ENCODE measurements at places on chromosomes 1 and 21.

DNA sequence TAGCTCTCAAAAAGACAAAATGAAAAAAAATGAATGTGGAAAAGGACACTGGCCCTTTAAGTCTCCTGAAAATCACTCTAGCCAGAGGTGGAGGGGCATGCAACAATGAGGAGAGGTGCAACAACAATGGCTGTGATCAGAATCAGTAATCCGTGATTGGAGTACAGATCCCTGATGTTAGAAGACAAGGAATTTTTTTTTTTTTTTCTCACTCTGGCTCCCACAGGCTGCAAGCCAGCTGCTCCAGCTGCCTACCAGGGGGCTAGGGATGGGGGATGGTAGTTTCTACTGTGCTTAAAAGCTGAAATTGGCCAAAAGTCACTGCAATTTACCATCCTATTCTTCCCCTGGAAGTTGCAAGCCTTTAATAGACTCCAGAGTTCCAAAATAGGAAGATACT is 54.5 kb downstream of the STYXL2 start:
- no peak for DNase-seq

GRCh38 chr1:201266774-201267173 is 16.5 kb upstream of the PKP1 start:
- DNase-seq = no peak

GRCh38 chr1:230501849-230502248 is 75.7 kb upstream of the PGBD5 start:
- DNase-seq = no peak

DNA sequence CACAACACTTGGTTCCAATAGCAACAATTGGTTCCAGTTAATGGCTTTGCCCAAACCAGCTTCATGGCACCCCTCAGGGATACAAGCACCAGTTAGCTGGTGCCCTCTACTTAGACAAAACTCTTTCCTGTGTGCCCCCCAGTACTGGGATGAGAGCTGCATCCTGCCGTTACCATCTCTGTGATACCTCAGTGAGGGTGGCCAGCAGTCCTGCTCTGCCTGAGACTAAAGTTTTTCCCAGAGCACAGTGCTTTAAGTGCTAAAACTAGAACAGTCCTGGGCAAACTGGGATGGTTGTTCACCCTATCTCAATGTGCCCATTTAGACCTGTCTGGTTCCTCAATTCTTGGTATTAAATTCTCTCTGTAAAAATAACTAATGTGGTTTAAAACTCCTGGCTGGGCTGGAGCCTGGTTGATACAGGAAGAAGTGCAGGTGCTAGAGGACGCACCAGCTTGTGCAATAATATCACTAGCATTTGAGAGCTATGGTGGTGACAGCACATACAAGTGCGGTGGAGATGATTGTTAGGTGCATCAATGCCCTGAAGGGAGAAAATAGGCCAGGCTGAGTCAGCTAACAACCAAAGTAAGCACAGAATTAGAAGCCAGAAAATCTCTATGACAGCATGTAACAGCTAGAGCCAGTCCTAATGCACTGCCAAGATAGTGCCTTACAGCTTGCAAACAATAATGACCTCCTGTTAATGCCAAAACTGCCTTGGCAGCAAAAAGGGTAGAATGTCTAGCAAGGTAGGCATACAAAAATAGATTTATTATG is 179.8 kb upstream of the GALNT2 start:
- DNase-seq = no peak

GRCh38 chr1:31705080-31705866 is 1.5 kb upstream of the COL16A1 start:
- peak; percentile 39 for DNase-seq

- DNase-seq = no peak
Observed at GRCh38 chr1:212958175-212958574, 7.8 kb downstream of the VASH2 start.

GRCh38 chr1:183783767-183784637 is 20.9 kb upstream of the RGL1 start:
- no peak for DNase-seq

GRCh38 chr21:32256873-32257620 is 21.8 kb downstream of the MIS18A start:
- no peak for DNase-seq

GRCh38 chr1:88825721-88826120 is 65.6 kb downstream of the GTF2B start:
- no peak for DNase-seq

DNA sequence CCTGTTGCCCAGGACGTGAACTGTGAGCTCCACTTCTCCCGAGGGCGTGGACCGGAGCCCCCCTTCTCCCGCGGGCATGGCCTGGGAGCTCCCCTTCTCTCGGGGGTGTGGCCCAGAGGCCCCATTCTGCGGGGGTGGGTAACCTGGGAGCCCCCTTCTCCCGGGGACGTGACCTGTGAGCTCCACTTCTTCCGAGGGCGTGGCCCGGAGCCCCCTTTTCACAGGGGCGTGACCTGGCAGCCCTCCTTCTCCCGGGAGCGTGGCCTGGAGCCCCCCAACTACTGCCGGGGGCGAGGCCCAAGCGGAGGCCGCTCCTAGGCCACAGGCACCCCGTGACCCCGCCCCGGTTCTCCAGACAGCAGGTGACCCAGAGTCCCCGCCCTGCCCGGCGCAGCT is 320 bp downstream of the C1orf174 start:
- no peak for DNase-seq

GRCh38 chr21:43372663-43373361 is 54.1 kb downstream of the SIK1 start:
- DNase-seq = no peak

GRCh38 chr1:33735624-33736023 is 128.3 kb upstream of the HMGB4 start:
- no peak for DNase-seq

DNA sequence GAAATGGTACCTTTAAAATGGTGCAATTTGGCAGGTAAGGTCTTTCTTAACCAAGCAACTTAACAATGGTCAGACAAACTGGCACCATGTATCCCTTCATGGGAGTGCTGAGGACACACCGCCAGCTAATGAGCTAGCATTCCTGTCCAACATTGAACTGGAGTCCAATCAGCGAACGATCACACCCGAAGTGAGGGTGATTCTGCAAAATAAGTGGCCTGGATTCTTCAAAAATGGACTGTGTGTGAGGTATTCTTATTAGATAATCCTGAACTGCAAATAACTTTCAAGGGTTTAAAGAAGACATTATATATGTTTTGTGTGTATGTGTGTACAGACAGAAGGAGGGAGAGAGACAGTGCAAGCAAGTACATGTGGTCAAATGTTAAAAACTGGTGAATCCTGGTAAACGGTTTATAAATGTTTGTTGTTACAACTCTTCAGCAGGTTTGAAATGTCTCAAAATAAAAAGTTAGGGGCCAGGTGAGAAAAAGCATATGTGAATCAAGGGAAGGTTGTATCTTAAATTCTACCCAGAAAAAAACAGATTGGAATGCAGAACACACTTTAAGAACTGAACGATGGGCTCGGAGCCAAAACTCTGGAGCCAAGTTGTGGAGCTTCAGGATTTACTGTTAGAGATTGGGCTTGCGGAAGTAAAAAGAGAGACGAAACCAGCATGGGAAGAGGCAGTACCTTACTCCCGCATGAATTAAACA is 20.9 kb downstream of the GADD45A start:
- no peak for DNase-seq

- DNase-seq = no peak
Observed at GRCh38 chr1:42957880-42958487, 684 bp downstream of the SLC2A1 start.

DNA sequence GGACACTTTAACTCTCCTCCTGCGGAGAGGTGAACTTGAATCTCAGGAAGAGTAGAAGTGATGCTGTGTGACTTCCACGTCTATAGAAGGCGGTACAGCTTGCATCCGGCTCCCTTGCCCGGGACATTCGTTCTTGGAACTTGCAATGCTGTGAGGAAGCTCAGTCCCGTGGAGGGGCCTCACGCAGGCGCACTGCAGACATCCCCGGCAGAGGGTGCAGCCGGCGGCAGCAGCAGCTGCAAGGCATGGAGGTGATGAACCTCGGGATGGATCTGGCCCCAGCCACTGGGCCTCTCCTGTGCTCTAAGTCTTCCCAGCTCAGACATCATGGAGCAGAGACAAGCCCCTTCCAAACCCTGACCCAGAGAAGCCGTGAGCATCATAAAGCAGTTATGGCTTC is 61.8 kb upstream of the SOD1 start:
- no peak for DNase-seq

DNA sequence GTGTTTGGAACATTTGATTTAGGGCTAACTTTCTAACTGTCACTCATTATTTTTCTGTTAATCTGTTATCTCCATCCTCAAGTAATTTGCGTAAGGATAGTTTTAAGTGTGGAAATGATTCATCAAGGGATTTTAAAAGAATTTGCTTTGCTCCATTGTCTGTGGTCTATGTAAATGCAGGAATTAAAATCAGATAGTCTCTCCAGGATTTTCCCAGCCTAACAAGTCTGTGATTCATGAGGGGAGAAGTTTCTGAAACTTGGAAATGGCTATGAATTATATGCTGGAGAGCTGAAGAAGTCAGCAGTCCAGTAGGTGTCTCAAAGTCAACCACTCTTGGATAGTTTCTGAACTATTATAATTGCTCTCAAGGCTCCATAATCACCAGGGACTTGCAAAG is 264.5 kb downstream of the MRPL39 start:
- no peak for DNase-seq

DNA sequence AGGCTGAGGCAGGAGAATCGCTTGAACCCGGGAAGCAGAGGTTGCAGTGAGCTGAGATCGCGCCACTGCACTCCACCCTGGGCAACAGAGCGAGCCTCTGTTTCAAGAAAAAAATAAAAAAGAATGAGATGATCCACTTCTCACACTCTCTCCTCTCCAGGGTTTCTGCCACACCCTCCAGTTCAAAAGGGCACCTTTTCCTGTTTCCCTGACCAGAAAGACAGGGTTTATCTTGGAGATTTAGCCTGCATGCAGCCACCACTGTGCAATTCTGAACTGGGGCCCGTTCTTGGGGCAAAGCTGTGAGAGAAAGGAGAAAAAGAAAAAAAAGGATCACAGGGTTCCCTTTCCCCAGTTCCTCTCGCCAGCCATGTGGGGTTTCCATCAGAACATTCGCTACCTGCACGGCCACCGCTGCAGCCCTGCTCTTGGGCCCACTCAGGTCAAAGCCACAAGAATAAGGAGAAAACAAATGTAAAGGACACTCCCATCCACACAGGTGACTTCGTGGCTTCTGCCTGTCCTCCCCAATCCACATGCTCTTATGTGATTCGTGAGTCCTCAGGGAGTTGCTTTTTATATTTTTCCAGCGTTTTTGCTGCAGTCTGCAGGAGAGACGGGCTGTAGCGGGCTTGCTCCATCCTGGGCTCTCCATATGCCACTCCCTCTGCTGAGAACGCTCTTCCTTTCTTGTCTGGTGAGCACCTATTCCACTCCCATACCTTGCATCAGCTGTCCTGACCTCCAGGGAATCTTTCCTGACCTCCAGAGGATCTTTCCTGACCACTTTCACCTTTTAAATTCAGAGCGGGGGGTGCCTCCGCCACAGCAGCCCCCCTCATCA is 26.4 kb downstream of the GNG4 start:
- DNase-seq = no peak

Data from stimulated activated CD8-positive, alpha-beta memory T cell treated with anti-CD3 and anti-CD28 coated beads, Interleukin-2, amount 100 ng/mL, for 1 hour (primary cell).